ENCODE measurements at places on chromosomes 7 and 10. TPM values are rescaled to one million over a fixed set of nuclear protein-coding genes. Genes with fewer than 3 reads are reported as not detected.

GRCh38 chr10:50431791-50432190 lies 180.5 kb upstream of the ASAH2 start:
- DNase-seq: no peak

GRCh38 chr7:157484411-157485081 lies 147.7 kb downstream of the DNAJB6 start:
- DNase-seq: no peak

- DNase-seq: no peak
Observed at GRCh38 chr10:66928776-66929175, 2.9 kb downstream of the LRRTM3 start.

- peak; percentile 54 for DNase-seq
Observed at GRCh38 chr10:74153123-74153522, 2.1 kb downstream of the ADK start.

DNA sequence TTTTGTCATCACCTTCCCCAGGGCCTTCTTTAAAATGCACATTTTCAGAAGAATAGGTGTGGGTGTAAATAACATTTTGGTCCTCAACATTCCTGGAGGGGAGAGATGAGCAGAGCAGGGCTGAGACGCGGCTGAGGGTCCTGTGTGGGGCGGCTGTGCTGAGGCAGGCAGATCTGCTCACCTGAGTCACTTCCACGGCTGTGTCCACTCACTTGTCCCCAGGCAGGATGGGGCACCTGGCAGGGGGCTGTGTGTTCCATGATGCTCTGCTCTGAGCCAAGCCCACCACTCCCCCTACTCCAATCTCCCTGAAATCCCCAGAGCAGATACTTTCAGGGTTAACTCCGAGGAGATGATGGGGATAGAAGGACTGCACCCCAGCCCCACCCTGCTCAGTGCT lies 93.8 kb downstream of the GLRX3 start:
- DNase-seq: no peak

CYP3A5 gene
- total RNA-seq: not detected

STK32C gene
- total RNA-seq: 24.9 TPM

AKR1B15 gene
- not detected for total RNA-seq

GRCh38 chr7:131633342-131633843 lies 77.0 kb upstream of the PODXL start:
- no peak for DNase-seq

DNA sequence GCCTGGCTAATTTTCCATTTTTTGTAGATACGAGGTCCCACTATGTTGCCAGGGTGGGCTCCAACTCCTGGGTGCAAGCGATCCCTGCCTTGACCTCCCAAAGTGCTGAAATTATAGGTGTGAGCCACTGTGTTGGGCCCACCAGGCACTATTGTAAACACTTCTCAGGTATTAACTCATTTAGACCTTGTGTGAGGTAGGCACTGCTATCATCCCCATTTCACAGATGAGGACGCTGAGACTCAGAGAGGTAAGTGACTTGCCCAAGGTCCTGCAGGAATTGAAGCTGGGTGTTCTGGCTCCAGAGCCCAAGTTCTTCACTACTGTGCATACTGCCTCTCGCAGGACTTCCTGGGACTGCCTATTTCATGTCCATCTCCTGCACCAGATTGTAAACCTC lies 67.1 kb upstream of the SYPL1 start:
- no peak for DNase-seq

CDHR1 gene
- total RNA-seq: 0.90 TPM

ZNF862 gene
- 3.4 TPM for total RNA-seq

ABCB1 gene
- total RNA-seq: not detected

METTL2B gene
- 39.5 TPM for total RNA-seq

DNA sequence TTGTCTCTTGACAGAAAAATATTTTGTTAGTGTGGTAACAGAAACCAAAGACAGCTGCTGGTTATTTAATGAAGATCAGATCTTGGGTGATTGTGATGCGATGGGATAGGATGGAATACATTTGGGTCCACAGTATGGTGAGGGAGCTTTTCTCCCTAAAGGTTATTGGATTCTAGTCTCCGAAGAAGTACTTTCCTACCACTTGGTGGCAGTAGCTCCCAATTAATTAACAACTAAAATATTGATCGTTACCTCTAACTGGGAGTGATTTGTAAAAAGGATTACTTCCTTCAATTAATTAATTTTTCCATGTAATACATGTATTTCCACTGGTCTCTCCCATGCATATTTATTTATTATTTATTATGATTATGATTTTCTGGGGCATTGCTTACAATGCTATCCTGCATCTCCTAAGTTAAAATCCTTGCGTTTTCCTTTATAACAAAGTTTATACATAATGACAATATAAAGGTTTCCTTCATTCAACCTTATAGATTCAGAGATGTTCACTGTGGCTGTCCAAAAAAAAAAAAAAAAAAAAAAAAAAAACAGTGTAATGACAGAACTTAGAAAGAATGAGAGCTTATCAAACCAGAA lies 25.6 kb downstream of the TMEM196 start:
- peak; percentile 43 for DNase-seq

DNA sequence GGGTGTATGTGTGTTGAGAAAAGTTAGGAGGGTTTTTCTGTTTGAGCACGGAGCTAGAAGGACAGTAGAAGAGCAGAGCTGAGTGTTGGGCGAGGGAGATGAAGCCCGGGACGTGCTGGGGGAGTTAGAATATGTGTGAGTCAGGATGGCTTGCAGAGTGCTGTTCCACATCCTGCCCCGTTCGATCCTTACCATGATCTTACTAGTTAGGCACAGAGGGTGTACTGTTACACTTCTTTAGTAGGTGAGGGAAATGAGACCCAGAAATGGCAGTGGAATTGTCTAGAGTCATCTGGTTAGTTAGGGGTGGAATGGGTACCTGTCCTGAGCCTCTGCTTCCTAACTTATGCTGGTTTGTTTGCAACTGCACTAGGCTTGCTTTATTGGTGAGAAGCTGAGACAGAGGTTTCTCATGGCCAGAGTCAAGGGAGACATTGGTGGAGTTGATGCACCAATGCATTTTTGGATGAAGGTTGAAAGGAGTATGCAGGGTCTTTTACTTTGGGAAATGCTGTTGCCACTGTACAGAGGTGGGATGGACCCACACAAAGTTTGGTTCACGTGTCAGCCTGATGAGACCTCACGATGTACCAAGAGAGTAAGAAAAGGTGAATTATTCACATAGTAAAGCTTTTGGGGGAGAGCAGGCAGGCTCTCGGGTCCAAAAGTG lies 42.4 kb downstream of the CCNY start:
- DNase-seq: no peak

DHX32 gene
- total RNA-seq: 43.8 TPM

DNA sequence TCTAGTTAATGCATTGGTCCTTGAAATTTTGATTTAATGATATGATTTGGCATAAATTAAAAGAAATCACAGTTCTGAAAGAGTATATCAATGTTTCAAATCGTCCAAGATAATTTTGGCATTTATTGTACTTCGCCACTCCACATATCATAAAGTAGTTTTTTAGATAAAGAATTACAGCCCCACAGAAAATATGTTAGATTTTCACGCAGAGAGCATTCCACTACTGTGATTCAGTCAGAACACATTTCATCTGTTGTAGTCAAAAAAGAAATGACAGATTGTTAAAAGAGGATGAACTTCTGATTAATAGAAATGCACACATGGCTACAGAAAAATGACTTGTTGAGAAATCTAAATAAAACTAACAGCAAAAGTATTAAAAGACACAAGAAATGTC lies 1063.5 kb upstream of the LRRN3 start:
- no peak for DNase-seq

DNA sequence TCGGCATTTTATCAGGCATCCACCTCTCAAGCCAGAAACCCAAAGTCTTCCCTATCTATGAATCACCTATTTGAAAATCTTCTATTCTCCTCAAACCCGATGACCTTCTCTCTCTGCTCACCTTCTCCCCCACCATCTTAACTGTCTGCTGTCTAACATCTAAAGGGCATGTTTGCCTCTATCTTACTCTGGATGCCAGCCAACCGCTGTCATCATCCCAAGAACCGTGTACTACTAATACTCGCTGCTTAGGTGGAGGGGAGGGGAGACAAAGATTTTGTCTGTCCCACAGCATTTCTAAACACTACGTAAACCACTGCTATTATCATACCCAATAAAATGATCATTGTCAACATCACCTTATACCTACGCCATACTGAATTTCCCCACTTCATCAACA lies 29.5 kb downstream of the PAXIP1 start:
- DNase-seq: no peak

GRCh38 chr10:94358480-94358879 lies 4.3 kb downstream of the NOC3L start:
- DNase-seq: no peak

CACNB2 gene
- total RNA-seq: 1.0 TPM

- DNase-seq: no peak
Observed at GRCh38 chr10:72308320-72308987, 34.7 kb downstream of the DDIT4 start.

TDRD1 gene
- total RNA-seq: 0.14 TPM

ZNF22 gene
- total RNA-seq: 23.1 TPM

GRCh38 chr10:10892290-10892875 lies 125.3 kb upstream of the CELF2 start:
- no peak for DNase-seq

- DNase-seq: no peak
Observed at GRCh38 chr10:49830846-49831245, 68.7 kb upstream of the OGDHL start.

DNA sequence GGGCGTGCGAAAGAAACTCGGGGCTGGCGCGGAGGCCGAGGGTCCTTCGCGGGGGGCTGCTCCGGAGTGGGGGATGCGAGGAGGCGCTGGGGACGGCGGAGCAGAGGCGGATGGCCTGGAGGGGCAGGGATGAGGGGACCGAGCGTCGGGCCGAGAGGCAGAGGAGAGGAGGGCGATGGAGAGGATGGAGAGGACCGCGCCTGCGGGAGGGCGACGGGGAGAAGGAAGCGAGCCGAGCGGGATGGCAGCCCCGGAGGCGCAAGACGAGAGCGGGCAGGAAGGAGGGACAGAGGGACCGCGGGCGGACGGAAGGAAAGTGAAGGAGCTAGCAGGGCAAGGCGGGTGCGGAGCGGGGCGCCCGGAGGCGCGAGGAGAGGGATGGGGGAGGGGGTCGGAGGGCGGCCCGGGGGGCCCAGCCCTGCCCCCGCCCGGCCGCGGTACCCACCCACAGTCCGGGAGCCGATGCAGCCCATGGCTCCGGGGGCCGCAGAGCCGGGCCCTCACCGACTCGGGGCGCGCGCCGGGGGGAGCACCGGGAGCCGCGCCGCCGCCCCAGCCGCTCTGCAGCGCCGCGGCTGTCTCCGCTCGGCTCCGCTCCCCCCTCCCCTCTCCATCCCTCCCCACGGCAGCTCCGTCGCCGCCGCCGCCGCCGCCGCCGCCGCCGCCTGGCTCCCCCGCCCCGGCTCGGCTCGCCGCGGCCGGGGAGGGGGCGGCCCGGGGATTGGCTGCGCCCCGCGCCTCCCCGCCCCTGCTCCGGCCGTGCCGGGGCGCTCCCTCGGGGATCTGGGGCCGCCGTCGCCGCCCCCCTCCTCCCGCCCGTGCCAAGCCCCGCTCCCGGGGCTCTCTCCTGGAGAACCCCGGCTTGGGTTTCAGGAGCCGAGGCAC lies at the start of gene FAM131B:
Gene FAM131B, minus strand, starts transcription at position 583 of the 885 bp plus-strand sequence. Its CDS starts 110 bp downstream, at position 473.
- DNase-seq: peak; percentile 98

EFCAB10 gene
- 2.3 TPM for total RNA-seq

MBL2 gene
- total RNA-seq: not detected

DNA sequence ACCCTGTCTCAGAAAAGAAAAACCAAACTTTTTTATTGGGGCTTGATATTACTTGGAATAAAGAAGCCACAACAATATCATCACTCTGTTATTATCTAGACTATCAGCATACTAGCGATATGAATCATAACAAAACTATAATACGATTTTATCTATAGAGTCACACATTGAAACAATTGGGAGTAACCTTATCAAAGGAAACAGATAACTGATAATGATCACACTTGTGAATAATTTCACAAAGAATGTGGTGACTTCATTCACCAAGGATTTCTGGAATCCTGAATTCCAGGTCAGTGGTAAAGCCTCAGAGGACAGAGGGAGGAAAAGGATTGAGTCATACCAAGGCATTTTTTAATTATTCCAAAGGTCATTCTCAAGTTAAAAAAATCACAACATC lies 32.1 kb upstream of the NMT2 start:
- peak; percentile 46 for DNase-seq

DNA sequence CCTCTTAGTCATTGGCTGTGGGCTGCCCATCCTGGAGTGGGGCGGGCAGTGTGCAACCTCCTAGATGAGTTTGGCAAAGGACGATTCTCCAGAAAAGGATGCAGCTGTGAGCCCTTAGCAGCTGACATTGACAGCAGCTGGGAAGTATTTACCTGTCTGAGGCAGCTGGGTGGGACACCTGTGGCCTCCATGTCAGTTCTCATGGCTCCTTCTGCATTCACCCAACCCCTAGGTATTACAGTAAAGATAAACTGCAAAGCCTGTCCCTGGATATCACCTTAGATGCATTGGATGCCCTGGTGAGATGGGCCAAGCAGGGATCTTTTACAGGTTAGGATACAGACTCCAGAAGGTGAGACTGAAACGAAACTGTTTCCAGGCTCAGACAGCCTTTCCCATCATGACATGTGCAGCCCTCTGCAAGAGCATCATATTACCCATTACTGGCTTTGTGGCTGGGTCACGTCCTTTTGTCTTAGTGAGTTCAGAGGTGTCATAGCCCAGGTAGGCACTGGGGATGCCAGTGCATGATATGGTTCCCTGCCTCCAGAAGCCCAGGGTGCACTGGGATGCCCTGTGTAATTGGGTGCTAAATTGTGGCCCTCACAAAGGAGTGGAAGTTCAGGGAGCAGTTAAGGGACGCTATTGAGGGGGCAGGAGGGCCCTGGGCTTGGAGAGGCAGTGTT lies 28.9 kb downstream of the MINDY4 start:
- no peak for DNase-seq

- no peak for DNase-seq
Observed at GRCh38 chr7:104093127-104093526, 103.7 kb upstream of the RELN start.

DNA sequence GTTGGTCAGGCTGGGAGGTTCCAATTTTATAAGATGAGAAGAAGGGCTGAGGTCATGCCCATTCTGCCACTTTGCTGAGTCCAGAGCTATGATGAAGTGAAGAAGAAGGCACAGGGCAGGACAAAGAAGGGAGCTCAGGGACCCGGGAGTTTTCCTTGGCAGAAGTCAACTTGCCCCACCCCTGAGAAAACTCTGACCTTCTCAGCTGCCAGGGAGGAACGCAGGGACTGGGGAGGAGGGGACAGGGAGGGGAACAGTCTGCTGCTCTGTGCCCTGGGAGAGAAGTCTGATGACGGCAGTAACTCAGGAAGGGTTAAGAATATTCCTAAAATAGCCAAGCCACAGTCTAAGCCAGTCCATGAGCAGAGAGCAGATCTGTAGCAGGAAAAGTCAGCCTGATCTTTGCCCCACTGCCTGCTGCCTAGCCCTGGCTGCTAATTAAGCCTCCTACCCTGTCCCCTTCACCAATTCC lies 11.7 kb downstream of the ADIRF start:
- no peak for DNase-seq

- no peak for DNase-seq
Observed at GRCh38 chr7:81003326-81003725, 84.5 kb upstream of the SEMA3C start.

DNA sequence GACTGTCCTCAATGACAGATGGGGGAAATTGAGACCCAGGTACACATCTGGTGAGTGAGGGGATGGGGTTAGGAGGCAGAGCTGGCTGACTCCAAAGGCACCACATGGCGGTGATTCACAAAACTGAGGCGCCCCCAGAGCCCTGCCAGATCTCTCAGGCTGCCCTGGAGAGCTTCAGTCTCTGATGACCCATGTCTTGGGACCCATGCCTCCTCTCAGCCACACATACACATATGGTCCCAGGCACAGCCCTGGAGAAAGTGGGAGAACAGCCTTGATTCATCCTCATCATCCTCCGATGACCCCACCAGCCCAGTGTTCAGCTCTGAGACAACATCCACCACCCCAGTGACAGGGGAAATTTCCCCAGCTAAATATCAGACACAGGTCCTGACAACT lies 426.0 kb downstream of the RPS24 start:
- DNase-seq: no peak
